ENCODE measurements at places on chromosomes 12 and 14.
A peak's percentile ranks its signal among the peaks of the same experiment; 100 is the strongest.

DNA sequence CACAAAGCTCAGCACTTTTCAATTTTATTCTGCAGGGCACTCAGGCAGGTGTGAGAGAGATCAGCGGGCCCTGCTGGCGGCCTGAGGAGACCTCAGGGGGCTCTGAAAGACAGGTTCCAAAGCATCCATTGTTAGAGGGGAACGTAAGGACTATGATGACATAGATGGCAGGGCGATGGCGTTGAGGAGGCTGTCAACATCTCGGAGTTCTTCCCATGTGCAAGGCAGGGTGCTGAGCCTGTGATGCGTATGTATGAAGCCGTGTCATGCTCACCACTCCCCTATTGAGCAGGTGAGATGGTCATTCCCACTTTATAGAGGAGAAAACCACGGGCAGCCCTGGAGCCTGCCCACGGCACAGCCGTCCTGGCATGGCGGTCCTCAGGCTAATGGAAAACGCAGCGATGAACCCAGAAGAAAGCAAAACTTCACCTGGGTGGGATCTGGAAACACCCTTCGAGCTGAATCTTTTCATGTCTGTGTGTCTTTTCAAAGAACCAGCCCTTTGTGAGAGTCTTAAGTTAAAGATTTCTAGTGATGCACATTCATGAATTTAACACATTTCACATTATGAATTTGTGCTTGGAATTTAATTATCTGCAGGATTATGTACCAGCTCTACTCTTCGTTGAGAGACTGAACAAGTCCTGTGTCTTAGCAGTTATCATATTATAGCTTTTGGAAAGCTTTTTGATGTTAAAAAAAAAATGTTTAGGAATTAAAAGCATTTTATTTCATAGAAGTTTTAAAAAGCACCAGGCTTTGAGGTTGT, 64.7 kb downstream of the RIMBP2 start:
- no peak overlapping the region for H3K27ac ChIP-seq
- H3K27me3 ChIP-seq, result peaks cover 24% of the 10 kb centered on the region
- H3K4me3 ChIP-seq, result no peak overlapping the region
- no peaks in the 10 kb centered on the region for H3K36me3 ChIP-seq
- no peaks in the 10 kb centered on the region for H3K4me1 ChIP-seq

DNA sequence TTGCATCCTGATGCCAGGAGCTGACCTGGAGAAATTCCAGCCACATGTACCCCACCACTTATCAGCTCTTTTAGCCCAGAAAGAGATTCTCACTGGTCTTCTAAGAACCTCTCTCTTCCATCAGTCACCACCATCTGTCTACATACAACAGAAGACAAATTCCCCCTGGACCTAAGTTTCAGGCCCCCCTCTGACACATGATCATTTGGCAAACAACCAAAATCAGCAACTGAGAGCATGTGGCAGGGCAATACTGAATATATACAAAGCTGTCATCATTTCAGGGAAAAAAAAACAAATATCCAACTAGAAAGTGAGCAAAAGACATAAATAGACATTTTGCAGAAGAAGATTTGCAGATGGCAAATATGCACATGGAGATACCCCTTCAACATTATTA, 180.2 kb downstream of the FOXN3 start:
- H3K4me1 ChIP-seq, result peaks cover 55% of the 10 kb centered on the region
- H3K36me3 ChIP-seq, result peaks cover 42% of the 10 kb centered on the region
- no peak overlapping the region for H3K4me3 ChIP-seq
- no peak overlapping the region for H3K27ac ChIP-seq

DNA sequence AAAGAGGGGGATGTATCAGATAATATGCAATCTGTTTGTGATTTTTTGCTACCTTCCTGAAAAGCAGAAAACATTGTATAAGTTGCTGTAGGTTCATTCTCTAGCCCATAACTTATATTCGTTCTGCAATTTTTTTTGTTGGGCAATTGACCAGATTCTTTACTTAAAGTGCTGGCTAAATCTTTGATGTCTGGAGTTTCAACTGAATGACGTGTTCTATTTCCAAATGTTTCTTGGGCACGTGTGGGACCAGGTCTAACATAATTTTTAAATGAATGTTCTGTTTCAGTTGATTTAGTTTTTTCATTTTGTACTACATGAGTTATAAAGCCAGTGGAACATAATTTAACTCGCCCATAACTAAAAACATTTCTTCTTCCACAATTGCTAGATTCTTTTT, 3.8 kb downstream of the MLH3 start:
- H3K36me3 ChIP-seq, result peaks cover 14% of the 10 kb centered on the region
- no peak overlapping the region for H3K27ac ChIP-seq
- no peak overlapping the region for H3K4me3 ChIP-seq
- H3K27me3 ChIP-seq, result no peaks in the 10 kb centered on the region

DNA sequence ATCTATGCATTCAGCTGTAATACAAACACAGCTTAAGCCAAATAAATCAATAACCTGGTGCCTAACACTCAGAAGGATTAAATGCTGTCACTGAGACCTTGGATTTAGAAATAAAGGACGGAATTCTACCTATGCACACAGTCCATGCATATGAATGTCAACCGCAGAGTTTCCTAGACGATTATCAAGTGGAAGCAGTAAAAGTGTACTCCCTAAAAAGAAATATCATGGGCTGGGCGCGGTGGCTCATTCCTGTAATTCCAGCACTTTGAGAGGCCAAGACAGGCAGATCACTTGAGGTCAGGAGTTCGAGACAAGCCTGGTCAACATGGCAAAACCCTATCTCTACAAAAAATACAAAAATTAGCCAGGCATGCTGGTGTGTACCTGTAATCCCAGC, 188.2 kb upstream of the DYRK2 start:
- H3K36me3 ChIP-seq, result no peaks in the 10 kb centered on the region
- no peak overlapping the region for H3K4me3 ChIP-seq
- H3K27me3 ChIP-seq, result no peaks in the 10 kb centered on the region

DNA sequence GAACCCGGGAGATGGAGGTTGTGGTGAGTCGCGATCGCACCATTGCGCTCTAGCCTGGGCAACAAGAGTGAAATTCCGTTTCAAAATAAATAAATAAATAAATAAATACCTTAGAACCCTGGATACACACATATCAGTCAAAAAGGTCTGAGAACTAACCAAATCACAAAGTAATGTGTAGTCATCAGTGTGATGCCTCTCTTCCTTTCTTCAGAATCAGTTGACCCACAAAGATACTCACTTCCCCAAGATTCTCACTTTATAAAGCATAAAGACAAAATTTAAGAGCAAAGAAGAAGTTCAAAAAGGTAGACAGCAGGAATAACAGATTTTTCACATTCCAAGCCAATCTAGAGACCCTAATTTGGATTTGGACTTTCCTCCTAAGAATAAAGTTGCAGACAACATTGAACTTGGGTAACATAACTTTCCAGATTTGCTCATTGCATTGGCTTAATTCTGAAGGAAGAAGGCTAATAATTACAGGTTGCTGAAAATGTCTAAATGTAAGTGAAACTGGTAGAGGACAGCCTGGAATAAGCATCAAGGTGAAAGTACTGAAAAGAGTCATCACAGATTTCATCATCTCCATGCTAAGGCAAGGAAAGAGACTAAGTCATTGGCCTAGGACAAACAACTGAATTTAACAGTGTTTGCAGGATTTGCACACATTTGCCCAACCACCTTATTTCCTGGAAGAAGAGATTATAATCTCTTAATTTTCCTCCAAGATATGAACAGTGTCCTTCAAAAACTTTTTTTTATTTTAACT, 17.4 kb downstream of the TMED10 start:
- H3K36me3 ChIP-seq, result peaks cover 12% of the 10 kb centered on the region
- H3K27ac ChIP-seq, result peak overlapping the region; percentile 81
- no peak overlapping the region for H3K4me3 ChIP-seq
- H3K27me3 ChIP-seq, result no peaks in the 10 kb centered on the region
- peaks cover 54% of the 10 kb centered on the region for H3K4me1 ChIP-seq
- peak; percentile 88 for ATAC-seq

DNA sequence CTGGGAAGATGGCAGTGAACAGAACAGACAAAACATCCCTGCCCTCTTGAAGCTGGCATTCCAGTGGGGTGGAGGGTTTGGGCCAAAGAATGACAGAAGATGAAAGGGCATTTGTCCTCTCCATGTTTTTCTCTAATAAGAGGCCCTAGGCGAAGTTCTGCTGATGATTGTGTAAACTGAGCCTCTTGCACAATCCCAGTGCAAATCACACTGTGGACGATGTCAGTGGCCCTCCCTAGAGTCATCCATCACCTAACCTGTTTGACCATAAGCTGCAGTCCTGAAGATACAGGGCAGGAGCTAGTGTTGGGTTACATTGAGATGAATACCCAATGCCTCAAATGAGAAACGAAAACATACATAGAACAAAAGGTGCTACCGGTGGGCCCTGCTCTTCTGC, 622.4 kb upstream of the TBX3 start:
- no peak overlapping the region for H3K4me3 ChIP-seq
- H3K36me3 ChIP-seq, result no peaks in the 10 kb centered on the region
- ATAC-seq, result no peak
- no peaks in the 10 kb centered on the region for H3K4me1 ChIP-seq
- no peaks in the 10 kb centered on the region for H3K27me3 ChIP-seq

- peaks cover 9% of the 10 kb centered on the region for H3K4me1 ChIP-seq
- peaks cover 9% of the 10 kb centered on the region for H3K27me3 ChIP-seq
- H3K4me3 ChIP-seq, result no peak overlapping the region
Measured at GRCh38 chr14:96421236-96421635, 29.3 kb downstream of the AK7 start.

DNA sequence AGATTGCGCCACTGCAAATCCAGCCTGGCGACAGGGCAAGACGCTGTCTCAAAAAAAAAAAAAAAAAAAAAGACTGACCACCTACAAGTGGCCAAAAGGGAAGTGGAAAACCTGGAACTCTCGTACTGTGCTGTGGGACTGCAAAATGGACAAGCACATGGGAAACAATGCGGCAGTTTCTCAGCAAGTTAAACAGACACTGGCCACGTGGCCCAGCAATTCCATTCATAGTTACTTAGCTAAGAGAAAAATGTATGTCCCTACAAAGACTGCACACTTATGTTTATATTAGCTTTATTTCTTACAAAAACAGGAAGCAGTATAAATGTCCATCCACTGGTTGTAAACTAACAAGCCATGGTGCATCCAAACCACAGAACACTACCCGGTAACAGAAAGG, 5.6 kb downstream of the CHFR start:
- peaks cover 16% of the 10 kb centered on the region for H3K4me1 ChIP-seq
- H3K27ac ChIP-seq, result no peak overlapping the region
- H3K36me3 ChIP-seq, result peaks cover 41% of the 10 kb centered on the region
- no peak overlapping the region for H3K4me3 ChIP-seq

DNA sequence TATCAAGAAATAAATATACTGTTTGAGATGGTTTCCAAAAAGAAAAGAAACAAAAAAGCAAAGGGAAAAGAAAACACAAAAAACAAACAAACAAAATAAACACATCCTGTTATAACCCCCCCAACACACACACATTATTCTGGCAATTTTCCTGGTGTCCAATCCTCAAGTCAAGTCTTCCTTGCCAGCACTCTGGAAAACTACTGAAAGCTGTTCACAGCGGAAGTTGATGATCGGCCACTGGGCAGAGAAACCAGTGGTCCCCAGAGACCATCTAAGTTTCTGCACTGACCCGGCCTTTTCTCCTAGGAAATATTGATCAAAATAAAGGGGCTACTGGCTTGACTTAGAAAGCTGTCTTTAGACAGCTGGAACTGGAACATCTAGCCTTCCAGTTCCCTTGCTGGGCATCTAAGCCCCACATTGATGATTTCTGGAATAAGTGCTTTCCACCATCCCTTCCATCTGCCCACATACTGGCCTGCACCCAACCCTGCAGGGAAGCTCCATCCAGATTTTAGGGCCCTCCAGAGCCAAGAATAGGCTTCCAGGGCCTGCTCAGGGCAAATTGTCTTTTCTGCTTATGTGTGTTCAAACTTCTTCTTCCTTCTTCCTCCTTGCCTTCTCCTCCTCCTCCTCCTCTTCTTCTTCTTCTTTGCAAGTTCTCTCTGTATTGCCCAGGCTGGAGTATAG, 11.6 kb upstream of the PPP1CC start:
- H3K27ac ChIP-seq, result no peak overlapping the region
- H3K27me3 ChIP-seq, result no peaks in the 10 kb centered on the region
- H3K4me1 ChIP-seq, result peaks cover 5% of the 10 kb centered on the region
- H3K4me3 ChIP-seq, result no peak overlapping the region

- no peak overlapping the region for H3K4me3 ChIP-seq
- H3K27me3 ChIP-seq, result no peaks in the 10 kb centered on the region
- H3K4me1 ChIP-seq, result no peaks in the 10 kb centered on the region
- ATAC-seq, result no peak
- no peak overlapping the region for H3K27ac ChIP-seq
Measured at GRCh38 chr14:99183311-99183710, 88.7 kb downstream of the BCL11B start.

DNA sequence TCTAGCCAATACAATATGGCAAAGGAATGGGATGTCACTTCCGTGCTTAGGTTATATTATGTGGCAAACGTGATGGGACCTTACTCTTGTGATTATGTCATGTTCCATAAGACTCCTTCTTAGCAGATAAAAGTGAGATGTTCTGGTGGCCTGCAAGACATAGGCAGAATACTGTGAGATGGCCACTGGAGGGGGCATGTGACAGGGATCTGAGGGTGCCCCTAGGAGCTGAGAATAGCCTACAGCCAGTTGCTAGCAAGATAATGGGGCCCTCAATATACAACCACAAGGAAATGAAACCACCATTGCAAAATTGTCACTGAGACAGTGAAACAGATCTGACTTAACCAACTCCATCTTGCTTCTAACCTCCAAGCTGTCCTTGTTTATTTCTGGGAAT, 151.4 kb upstream of the SSTR1 start:
- ATAC-seq, result no peak
- H3K27me3 ChIP-seq, result no peaks in the 10 kb centered on the region
- H3K36me3 ChIP-seq, result no peaks in the 10 kb centered on the region
- no peak overlapping the region for H3K4me3 ChIP-seq

DNA sequence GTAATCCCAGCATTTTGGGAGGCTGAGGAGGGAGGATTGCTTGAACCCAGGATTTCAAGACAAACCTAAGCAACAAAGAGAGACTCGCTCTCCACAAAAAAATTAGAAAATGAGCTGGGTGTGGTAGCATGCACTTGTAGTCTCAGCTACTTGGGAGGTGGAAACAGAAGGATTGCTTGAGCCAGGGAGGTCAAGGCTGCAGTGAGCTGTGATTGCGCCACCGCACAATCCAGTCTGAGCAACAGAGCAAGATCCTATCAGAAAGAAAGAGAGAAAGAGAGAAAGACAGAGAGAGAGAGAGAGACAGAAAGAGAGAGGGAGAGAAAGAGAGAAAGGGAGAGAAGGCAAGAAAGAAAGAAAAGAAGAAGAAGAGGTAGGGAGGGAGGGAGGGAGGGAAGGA, 37.0 kb downstream of the TDG start:
- no peak overlapping the region for H3K27ac ChIP-seq
- H3K4me3 ChIP-seq, result no peak overlapping the region
- H3K4me1 ChIP-seq, result no peaks in the 10 kb centered on the region

All from stimulated activated memory B cell treated with anti-CD40 and anti-IgM and Interleukin-4, amounts not matched to agents 10 μg/mL and 1 μg/mL and 100 μg/mL, for 72 hours (primary cell).